ENCODE measurements at places on chromosomes 6 and 20. TPM values are rescaled to one million over a fixed set of nuclear protein-coding genes. Genes with fewer than 3 reads are reported as not detected.

ZNF391 gene
- 0.53 TPM for total RNA-seq

RIMS1 gene
- 0.93 TPM for total RNA-seq

SEL1L2 gene
- total RNA-seq: not detected

NEURL2 gene
- 2.0 TPM for total RNA-seq

NRSN1 gene
- total RNA-seq: not detected

CRISP3 gene
- total RNA-seq: not detected

BCKDHB gene
- total RNA-seq: 19.5 TPM

PRPF6 gene
- 63.0 TPM for total RNA-seq

SLC35D3 gene
- not detected for total RNA-seq

ENPP3 gene
- total RNA-seq: not detected

SASH1 gene
- 183 TPM for total RNA-seq

SH3BGRL2 gene
- total RNA-seq: 36.4 TPM

COL21A1 gene
- 0.66 TPM for total RNA-seq

CST5 gene
- total RNA-seq: not detected

CLPSL1 gene
- total RNA-seq: not detected

MEP1A gene
- not detected for total RNA-seq

BFSP1 gene
- total RNA-seq: 2.3 TPM

KCNK15 gene
- 0.07 TPM for total RNA-seq

DYNLT2 gene
- 1.4 TPM for total RNA-seq

All from thoracic aorta endothelial cell (primary cell).